ENCODE measurements at places on chromosomes 4 and X. TPM values are rescaled to one million over a fixed set of nuclear protein-coding genes. Genes with fewer than 3 reads are reported as not detected.

GRCh38 chr4:153205757-153206156, 1.5 kb downstream of the TRIM2 start:
- no peak for ATAC-seq

- no peak for ATAC-seq
These were observed 339.5 kb upstream of the DIPK2B start for GRCh38 chrX:45540181-45540580.

GRCh38 chr4:38115601-38116000, 155.4 kb downstream of the PTTG2 start:
- no peak for ATAC-seq

DNA sequence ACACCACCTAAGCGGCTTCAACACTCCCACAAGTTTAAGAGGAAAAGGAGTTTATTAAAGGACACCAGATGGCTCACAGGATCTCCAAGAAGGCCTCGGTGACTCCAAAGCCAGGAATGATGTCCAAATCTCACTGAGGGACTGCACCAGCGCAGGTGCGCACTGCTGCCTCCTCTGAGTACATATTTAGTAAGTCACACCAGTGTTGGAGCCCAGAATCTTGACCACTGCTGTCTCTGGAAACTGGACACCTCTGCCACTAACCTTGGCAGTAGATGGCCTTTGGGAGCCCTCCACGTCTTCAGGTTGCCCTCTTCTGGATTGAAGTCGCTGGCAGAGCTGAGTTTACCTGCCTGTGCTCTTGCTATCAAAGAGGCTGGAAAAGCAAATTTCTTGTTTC, 10.1 kb upstream of the RS1 start:
- ATAC-seq: no peak

DNA sequence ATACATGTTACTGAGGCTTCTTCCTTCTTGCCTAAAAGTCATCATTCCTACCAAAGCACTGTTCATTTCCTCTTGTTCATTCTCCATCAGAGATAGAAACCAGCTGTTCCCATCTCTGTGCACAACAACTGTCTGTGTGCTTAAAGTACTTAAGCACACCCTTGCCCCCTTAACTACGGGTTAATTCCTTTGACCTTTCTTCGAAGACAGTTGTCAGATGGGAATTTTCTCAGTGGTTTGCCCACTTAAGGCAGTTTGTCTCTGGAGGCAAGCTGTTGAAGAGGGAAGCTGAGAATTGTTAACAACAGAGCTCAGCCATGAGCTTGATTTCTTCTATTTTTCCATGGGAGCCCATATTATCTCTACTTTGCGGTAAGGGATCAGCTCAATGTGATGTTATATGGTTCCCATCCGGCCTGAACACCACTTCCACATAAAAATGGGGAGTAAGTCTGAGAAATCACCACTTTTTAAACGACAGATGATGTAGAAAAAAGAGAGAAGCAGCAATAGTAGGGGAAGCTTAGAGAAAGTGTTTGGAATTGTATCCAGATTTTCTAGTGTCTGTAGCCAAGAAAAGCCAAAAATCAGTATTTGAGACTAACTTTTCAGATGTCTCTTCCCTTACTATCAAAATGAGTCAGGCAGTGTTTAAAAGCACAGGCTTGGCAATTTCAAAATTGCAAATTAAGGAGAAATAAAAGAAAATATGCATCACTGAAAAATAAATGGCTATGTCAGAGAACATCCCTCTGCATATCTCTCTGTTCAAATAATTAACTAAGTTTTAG, 194.4 kb downstream of the SLIT2 start:
- ATAC-seq: no peak

DNA sequence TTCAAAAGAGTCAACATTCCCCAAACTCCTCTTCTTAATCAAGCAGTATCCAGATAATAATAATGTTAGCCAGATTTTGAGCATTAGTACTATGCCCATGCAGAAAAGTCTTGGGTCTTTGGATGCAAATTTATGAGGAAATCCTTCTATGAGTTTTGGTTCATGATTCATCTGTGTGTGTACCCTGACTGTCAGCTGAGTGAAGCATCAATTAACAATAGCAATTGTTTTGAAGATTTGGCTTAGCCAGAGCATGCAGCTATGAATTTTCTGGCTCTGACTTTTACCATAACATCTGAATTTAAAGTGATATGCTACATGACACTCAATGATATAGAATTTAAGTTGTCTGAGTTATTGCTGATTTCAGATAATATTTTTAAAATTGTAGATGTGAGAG, 145.8 kb downstream of the KLHL4 start:
- ATAC-seq: no peak

- ATAC-seq: no peak
These were observed 841.0 kb downstream of the STIM2 start for GRCh38 chr4:27701606-27702005.

DNA sequence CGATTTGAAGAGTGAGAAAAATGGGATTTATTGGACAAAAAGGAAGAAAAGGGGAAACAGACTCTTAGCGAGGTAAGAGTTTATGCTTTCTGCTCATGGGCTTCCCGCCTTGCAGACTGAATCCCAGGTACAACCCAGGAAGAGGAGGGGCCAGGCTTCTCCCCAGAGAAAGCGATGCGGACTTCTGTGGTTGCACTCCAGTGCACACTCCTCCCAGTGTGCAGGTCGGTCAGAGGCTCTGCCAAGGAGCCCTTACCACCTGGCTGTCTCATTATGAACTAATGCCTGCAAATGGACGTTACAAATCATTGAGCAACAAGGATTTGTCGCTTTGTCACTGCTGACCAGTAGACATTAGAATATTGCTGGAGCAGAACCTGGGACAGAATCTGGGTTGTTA, 39.9 kb upstream of the GLRA2 start:
- ATAC-seq: no peak

GRCh38 chr4:144611850-144612249, 34.1 kb upstream of the HHIP start:
- no peak for ATAC-seq

DNA sequence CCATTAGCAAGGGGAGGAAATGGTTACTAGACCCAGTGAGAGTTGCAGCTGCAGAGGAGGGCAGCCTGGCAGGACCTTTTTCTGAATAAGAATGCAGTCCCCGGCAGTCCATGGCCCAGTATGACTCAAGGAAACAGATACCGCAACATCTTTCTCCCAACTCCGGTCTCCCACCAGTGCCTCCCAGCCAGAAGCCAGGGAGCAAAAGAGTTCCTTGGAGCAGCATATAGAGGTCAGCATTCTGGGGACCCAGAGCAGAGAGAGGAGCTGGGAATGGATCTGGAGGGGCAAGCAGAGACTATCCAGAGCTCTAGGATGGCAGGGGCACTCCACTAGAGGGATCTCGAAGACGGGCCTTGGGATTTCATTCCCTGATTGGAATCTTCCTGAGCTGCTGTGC, 339.2 kb upstream of the AADAT start:
- no peak for ATAC-seq

DNA sequence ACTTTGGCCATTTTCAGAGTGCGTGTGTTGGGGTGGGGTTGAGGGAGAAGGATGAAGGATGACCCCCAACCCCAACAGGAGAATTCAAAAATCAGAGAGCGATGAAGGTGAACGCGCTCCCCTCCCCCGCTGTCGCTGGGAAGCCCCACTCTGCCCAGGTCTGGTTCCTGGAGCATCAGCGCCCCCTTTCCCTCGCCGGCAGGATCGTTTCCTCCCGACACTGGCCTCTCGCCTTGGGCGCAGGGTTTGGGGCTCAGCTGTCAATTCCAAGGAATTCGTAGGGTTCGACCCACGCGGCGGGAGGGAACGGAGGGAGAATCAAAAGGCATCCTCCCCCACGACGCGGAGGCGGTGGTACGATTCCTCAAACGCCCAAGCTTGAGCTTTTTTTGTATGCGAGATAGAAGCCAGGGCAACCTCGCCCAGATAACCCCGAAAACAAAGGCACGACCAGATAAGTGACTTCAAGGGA, 1.0 kb upstream of the PDGFRA start:
- peak; percentile 52 for ATAC-seq

DNA sequence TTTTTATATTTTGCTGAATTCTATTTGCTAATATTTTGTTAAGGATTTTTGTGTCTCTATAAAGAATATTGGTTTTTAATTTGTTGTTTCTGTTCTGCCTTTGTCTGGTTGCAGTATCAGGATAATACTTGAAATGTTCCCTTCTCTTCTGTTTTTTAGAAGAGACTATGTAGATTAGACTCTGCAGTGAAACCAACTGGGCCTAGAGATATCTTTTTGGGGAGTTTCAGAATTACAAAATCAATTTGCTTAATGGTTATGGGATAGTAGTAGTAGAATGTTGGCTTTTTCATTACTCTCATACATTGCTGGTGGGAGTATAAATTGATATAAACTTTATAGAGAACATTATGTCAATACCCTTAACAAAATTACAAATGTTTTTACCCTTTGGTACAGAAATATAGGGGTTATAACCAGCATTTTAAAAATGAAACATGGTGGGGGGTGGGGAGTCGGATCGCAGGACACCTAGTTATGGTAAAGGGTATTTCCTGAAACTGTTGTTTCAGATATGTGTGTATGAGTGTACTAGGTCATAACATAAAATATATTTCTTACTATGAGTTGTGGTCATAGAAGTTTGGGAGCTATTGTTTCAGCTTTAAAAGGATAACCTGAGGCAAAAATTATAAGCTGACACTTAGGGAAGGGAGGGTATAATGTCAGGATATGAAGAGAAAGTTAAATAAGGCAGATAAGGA, 29.0 kb downstream of the CLOCK start:
- ATAC-seq: no peak

- no peak for ATAC-seq
These were observed 62.1 kb downstream of the GPRIN3 start for GRCh38 chr4:89245459-89245858.

- no peak for ATAC-seq
These were observed 52.6 kb upstream of the RBPJ start for GRCh38 chr4:26268246-26268645.

GRCh38 chr4:163958751-163959150, 464.3 kb downstream of the TMA16 start:
- no peak for ATAC-seq

GRCh38 chr4:85783900-85784299, 308.9 kb downstream of the ARHGAP24 start:
- ATAC-seq: no peak

GRCh38 chr4:110310795-110311194, 112.4 kb upstream of the ELOVL6 start:
- ATAC-seq: no peak

- no peak for ATAC-seq
These were observed 34.5 kb downstream of the PHKA2 start for GRCh38 chrX:18949291-18949943.

DNA sequence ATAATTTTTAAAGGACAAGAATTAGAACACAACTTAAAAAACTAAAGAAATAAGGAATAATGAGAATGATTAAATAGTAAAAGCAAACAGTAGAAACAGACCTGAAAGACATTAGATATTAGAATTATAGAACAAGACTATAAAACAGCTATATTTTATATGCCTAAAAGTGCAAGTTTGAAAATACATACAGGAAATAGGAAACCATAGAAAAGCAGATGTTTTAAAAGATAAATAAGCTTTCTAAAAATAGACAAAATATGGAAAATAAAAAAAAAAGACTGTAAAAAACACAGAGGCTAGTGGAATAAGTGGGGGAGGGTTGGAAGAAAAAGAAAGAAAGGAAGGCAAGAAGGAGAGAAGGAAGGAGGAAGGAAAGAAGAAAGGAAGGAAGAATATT, 407.3 kb downstream of the IDS start:
- ATAC-seq: no peak

DNA sequence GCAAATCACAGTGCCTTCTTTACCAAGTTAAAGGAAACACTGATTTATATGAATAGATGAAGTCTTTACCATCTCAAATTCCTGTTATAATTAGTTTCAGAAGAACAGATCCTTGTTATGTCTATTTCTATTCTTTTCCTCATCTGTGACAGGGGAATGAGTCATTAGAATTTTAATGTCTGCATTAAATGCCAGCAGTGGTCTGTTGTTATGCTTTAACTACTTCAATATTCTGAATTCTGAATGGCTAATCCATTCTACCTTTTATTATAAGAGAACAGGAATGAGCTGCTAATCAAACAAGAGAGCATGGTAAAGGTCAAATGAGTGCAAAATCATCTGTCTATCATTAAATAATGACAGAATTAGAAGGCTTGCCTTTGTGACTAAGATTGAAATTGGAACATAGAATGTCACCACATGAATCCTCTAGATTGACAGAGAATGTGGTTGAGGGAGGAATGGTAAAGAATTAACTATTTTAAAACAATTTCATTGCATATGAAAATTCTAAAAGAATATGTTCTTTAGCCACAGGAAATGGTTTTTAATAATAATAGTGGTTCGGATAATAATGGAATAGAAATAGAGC, 935.5 kb downstream of the ADGRL3 start:
- no peak for ATAC-seq

DNA sequence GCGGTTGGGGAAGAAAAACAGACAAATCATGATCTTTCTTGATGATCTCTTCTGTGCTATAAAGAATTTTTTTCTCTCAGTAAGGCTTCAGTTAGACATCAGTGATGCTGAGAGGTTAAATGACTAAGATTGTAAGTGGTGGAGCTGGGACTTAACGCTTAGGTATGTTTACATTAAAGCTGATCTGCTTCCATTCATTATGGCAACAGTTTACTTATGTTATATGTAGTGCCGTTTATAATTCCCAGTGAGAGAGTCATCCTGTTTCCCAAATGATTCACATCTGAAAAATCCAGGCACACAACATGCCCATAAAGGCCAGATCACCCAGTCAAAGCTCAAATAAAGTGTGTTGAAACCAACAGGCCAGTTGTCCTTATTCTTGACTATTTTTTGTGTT, 50.1 kb downstream of the CENPVL3 start:
- ATAC-seq: no peak

DNA sequence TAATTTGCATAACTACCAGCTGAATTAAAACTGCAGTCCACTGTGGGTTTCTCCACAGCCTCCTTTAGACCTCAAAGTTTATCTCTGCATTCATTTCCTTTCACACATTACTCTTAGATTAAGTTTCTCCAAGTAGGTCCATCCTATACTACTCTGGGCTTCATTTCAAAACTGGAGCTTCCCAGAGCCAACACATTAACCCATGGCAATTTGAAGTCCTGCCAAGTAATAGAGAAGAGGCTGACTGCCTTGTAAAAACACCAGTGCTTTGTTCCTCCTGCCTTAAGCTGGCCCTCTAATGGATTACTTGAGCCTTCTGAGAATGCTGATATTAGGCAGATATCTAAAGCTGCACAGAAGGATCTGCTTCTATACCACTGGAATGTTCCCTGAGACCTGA, 997.2 kb upstream of the SLIT2 start:
- no peak for ATAC-seq

CTAG1A gene
- not detected for total RNA-seq

XK gene
- total RNA-seq: 20.5 TPM

GPRASP1 gene
- 15.3 TPM for total RNA-seq

PAGE1 gene
- not detected for total RNA-seq

DCX gene
- not detected for total RNA-seq

VCX2 gene
- not detected for total RNA-seq

AWAT2 gene
- not detected for total RNA-seq

PNMA3 gene
- total RNA-seq: not detected

TSPAN5 gene
- total RNA-seq: 14.0 TPM

ANOS1 gene
- total RNA-seq: 2.3 TPM

CLDN22 gene
- total RNA-seq: not detected

PAGE5 gene
- total RNA-seq: not detected

SUPT20HL2 gene
- not detected for total RNA-seq

Data from gastroesophageal sphincter (tissue), 4 donors.